Adrenal gland (tissue), 19 donors: ENCODE measurements at places on chromosomes 1 and 21. TPM values are rescaled to one million over a fixed set of nuclear protein-coding genes. Genes with fewer than 3 reads are reported as not detected.

Gene KIAA0040
- 7.4 TPM for polyA plus RNA-seq

Gene CLCA1
- polyA plus RNA-seq: 0.08 TPM

Gene FMO5
- polyA plus RNA-seq: 7.3 TPM

Gene HENMT1
- 3.1 TPM for polyA plus RNA-seq

Gene GJC2
- 0.05 TPM for polyA plus RNA-seq

Gene TTC3
- 37.9 TPM for polyA plus RNA-seq

Gene ERVH48-1
- not detected for polyA plus RNA-seq

Gene CR1
- polyA plus RNA-seq: 0.30 TPM

Gene LRIG2
- 3.5 TPM for polyA plus RNA-seq

Gene SPATA21
- 0.13 TPM for polyA plus RNA-seq

Gene ARHGEF10L
- 54.9 TPM for polyA plus RNA-seq

Gene FAM110D
- 6.2 TPM for polyA plus RNA-seq

Gene LIPI
- polyA plus RNA-seq: not detected

Gene DPT
- polyA plus RNA-seq: 13.4 TPM

Gene USF1
- polyA plus RNA-seq: 153 TPM

Gene DYRK3
- polyA plus RNA-seq: 3.4 TPM

Gene IARS2
- polyA plus RNA-seq: 18.9 TPM

Gene KCNE2
- polyA plus RNA-seq: not detected

Gene FALEC
- not detected for polyA plus RNA-seq

Gene BLACAT1
- polyA plus RNA-seq: 0.05 TPM

Gene CRP
- polyA plus RNA-seq: 0.64 TPM

Gene CSF1
- 23.3 TPM for polyA plus RNA-seq

Gene SVBP
- polyA plus RNA-seq: 20.4 TPM

Gene SERPINC1
- 0.49 TPM for polyA plus RNA-seq

Gene RNU1-4
- not detected for polyA plus RNA-seq

Gene NHLH2
- polyA plus RNA-seq: not detected

Gene HLX
- polyA plus RNA-seq: 0.81 TPM

Gene RIPK4
- polyA plus RNA-seq: 0.04 TPM

Gene ESRRG
- 1.2 TPM for polyA plus RNA-seq

Gene METTL25B
- polyA plus RNA-seq: 127 TPM

Gene MIXL1
- not detected for polyA plus RNA-seq

Gene MMEL1
- polyA plus RNA-seq: 2.9 TPM

Gene TRIM17
- not detected for polyA plus RNA-seq

Gene OR2M3
- not detected for polyA plus RNA-seq

Gene ZNF281
- 3.5 TPM for polyA plus RNA-seq

Gene CRB1
- polyA plus RNA-seq: 0.71 TPM

Gene BRINP2
- polyA plus RNA-seq: 15.9 TPM

Gene CD52
- 13.6 TPM for polyA plus RNA-seq

Gene KIAA1614
- 1.4 TPM for polyA plus RNA-seq

Gene UROD
- 380 TPM for polyA plus RNA-seq

Gene EFNA3
- polyA plus RNA-seq: 3.7 TPM

Gene INTS11
- 601 TPM for polyA plus RNA-seq

Gene MYBPH
- polyA plus RNA-seq: 0.64 TPM

Gene OR2L5
- polyA plus RNA-seq: not detected

Gene CHRM3
- 0.53 TPM for polyA plus RNA-seq

Gene TSSK3
- 1.2 TPM for polyA plus RNA-seq

Gene MCOLN3
- 144 TPM for polyA plus RNA-seq

Gene PLEKHN1
- 10.5 TPM for polyA plus RNA-seq

Gene ELAPOR1
- 1.4 TPM for polyA plus RNA-seq
